ENCODE measurements at places on chromosomes 12 and 14.

- DNase-seq: no peak
Measured at GRCh38 chr12:65611396-65611795, 212.9 kb upstream of the HMGA2 start.

- DNase-seq: no peak
Measured at GRCh38 chr14:64249363-64249762, 44.8 kb downstream of the ESR2 start.

DNA sequence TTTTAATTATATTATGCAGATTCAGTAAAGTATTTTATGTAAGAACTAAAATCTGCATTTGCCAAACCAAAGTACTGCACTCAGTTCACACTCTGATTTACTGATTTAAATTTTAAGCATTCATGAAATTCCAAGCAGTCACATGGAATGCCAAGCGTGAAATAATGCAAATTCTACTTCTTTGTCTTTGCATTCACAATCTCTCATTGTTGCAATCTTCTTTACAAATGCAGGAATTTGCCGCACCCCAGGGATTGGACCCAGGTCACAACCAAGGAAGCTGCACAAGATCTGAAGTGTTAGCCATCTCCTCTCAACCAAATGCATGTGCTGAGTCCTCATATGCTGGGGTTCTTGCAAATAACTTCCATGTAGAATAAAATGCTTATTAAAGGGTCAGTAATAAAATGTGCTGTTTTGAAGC lies 71.9 kb downstream of the TUNAR start:
- DNase-seq: no peak

- no peak for DNase-seq
Measured at GRCh38 chr12:118063576-118064391, 2.8 kb upstream of the WSB2 start.

GRCh38 chr12:131050463-131051154 lies 96.9 kb downstream of the ADGRD1 start:
- no peak for DNase-seq

DNA sequence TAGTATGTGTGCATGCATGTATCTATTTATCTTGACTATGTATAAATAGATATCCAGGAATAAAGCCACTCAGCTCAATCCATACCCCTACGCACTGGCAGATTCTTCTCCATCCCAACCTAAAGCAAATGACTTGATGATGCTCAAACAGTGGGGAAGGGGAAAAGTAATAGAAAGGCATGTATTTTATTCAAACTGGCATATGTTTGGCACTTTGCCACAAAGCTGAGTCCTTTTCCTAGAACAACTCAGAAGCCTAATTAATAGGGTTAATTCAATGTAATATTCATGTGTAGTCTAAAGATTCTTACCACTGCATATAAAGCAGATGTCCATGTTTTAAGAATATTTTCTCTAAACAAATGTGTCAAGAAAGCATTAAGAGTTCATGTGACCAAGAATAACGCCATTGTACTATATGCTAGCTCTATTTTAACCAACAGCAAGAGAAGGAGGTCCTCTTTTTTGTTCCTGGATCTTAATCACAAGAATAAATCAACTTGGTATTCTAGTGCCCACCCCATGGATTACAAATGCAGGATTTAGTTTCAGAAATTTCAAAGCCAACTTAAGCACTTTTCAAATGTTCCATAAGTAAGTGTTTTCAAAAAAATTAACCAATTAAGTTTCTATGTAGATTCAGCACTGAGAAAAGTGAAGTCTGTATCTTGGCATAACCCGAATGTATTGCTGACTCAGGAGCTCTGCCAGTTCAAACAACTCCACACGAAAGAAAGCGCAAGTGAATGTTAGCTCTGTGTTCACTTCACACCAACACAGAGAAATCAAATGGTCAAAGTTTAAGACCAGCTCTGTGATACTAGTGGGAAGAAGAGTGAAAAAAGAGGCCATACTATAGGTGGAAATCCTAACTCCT lies 233.6 kb downstream of the MED13L start:
- DNase-seq: no peak
